ENCODE measurements at places on chromosomes 7 and 10.

- DNase-seq = peak; percentile 66
These were observed 3.4 kb downstream of the CALHM2 start for GRCh38 chr10:103448746-103449145.

GRCh38 chr7:38105874-38106483 lies 72.1 kb upstream of the STARD3NL start:
- peak; percentile 65 for DNase-seq

GRCh38 chr10:52068485-52068884 lies 245.6 kb upstream of the DKK1 start:
- no peak for DNase-seq

- peak; percentile 33 for DNase-seq
These were observed 276.9 kb downstream of the CSTF2T start for GRCh38 chr10:51422311-51423120.

DNA sequence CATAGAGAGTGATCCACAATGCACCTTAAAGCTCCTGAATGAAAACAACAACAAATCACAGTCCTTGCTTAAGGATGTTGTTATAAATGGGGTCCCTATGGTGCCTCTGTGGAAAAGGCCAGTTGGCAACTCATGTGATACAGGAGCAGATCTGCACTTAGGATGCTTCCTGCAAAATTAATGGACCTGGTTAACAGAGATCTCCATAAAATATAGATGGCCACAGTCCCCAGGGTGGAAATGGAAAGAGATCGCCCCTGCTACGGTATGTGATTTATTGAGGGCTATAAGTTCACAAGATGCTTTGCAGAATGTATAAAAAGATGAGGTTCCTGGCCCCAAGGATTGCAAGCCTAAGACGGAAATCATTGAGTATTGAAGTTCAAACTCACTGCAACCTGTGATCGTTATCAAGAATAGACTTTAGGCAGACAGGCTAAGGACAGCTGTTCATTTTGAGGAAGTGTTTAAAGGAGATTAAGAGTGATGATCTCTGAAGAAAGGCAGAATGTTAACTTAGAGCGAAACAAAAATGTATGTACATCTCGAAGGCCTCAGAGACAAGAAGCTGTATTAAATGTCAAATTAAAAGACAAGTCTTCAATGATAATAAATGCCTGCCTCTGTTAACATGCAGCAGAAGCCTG lies 174.1 kb upstream of the PLPP4 start:
- no peak for DNase-seq

DNA sequence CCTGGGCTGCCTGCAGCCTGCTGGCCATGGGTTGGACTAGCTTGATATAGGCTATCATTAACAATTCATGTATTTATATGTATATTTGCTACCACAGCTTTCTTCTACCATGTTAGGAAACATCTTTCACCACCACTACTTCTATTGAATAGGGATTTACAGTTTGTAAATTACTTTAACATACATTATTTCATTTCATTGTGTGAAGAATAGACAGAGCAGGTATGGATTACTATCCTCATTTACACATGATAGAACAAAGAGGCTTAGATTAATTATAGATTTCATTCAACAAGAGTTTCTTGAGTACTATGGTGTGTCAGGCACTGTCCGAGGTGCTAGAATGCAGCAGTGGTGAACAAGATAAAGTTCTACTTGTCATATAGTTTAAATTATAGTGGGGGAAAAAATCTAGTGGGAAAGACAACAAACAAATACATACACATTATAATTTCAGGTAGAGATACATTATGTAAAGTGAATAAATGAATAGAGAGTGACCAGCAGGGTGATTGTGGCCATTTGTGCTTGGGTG lies 20.6 kb downstream of the VTI1A start:
- DNase-seq = no peak

DNA sequence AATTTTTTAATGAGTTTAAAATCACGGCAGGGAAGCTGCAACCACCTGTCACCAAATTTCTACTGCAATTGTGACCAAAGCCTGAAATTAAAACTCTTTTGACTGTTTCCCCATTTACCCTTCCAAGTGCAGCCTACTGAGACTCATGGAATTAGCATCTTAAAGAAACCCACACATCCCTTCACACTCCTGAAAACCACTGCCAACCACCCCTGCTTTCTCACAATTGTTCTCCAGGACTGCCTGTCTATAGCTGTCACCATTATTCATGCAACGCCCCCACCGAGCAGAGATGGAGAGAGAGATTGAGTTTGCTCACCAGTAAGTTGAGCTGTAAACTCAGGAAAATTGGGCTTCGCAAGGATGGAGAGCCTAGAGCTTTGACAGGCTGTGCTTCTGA lies 383.8 kb upstream of the SORCS1 start:
- DNase-seq = no peak

DNA sequence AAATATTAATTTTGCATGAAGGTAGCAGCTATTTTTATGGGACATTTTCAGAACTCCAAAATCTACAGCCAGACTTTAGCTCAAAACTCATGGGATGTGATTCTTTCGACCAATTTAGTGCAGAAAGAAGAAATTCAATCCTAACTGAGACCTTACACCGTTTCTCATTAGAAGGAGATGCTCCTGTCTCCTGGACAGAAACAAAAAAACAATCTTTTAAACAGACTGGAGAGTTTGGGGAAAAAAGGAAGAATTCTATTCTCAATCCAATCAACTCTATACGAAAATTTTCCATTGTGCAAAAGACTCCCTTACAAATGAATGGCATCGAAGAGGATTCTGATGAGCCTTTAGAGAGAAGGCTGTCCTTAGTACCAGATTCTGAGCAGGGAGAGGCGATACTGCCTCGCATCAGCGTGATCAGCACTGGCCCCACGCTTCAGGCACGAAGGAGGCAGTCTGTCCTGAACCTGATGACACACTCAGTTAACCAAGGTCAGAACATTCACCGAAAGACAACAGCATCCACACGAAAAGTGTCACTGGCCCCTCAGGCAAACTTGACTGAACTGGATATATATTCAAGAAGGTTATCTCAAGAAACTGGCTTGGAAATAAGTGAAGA lies 112.3 kb downstream of the CFTR start:
- DNase-seq = no peak

GRCh38 chr7:97973206-97973658 lies 16.8 kb downstream of the OCM2 start:
- no peak for DNase-seq

GRCh38 chr7:132225216-132226030 lies 350.8 kb downstream of the PLXNA4 start:
- no peak for DNase-seq

DNA sequence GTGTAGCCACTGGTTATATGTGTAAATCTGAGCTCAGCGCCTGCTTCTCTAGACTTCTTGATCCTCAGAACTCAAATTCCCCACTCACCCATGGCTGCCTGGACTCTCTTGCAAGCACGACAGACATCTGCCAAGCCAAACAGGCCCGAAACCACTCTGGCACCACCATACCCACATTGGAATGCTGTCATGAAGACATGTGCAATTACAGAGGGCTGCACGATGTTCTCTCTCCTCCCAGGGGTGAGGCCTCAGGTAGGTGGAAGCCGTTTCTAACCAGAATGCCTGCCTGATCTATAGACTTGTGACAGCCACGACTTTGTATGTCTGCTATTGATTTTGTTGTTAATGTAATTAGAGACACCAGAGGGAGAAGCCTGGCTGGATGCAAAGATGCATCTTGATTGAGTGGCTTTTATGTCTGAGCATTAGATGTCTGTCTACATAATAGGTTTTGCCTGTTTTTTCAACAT lies 4.0 kb downstream of the BAMBI start:
- no peak for DNase-seq

- DNase-seq = peak; percentile 96
These were observed 84.6 kb upstream of the PDGFA start for GRCh38 chr7:604001-604883.
